ENCODE measurements at places on chromosomes 5 and 9. TPM values are rescaled to one million over a fixed set of nuclear protein-coding genes. Genes with fewer than 3 reads are reported as not detected.

DNA sequence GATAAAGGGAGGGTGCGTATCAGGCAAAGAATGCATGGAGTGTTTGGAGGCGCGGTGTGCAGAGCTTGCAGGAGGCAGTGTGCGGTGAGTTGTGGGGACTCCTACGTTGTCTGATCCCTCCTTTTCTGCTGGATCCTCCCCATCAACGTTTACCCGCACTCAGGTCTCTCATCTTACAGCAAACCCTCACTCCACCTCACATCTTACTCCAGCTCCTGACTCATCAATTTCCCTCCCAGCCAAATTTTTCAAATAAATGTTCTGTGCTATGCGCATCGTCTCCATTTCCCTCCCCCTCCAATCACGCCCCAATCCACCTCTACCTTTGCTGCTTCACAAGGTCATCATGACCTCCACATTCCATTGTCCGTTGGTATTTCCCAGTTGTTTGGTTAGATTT is 138.9 kb upstream of the KLF4 start:
- no peaks in the 10 kb centered on the region for H3K36me3 ChIP-seq
- no peak overlapping the region for H3K4me3 ChIP-seq
- H3K27ac ChIP-seq: no peak overlapping the region
- DNase-seq: no peak
- no peaks in the 10 kb centered on the region for H3K4me1 ChIP-seq

DNA sequence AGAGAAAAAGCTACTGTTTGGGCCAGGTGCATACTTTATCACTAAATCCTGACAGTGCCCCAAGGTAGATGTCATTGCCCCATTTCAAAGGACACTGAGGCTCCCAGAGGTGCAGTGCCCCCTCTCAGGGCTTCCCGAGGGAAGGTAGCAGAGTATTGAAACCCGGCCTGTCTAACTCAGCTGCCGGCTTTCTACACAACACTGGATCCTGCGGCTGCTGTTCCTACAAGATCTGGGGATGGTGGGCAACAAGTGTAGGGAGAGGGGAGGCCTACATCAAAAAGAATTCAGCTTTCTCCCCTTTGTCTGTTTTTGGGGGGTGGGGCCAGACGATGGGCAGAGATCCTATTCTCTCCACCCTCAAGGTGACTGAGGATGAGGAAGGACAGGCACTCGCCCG is 200.8 kb downstream of the DAB2IP start:
- H3K36me3 ChIP-seq: no peaks in the 10 kb centered on the region
- no peak for DNase-seq
- no peaks in the 10 kb centered on the region for H3K4me1 ChIP-seq
- H3K4me3 ChIP-seq: no peak overlapping the region
- no peak overlapping the region for H3K27ac ChIP-seq
- no peaks in the 10 kb centered on the region for H3K27me3 ChIP-seq

DNA sequence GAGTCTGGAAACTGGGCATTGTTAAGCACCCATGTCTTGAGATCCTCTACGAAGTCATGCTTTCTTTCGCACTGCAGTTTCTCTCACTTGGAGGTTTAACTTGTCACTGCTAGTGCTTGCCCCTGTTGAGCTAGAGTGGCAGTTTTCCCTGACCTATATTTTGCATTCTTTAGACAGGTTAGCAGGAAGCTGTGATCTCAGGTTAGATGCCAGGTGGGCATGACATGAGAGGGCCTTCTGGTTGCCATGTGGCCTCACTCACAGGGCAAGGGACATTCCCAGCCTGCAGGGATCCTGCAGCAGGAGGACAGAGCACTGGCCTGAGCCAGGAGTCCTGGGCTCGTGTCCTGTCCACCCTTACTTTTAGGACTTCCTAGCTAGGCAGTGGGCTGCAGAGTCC is 28.6 kb downstream of the SLC36A1 start:
- no peaks in the 10 kb centered on the region for H3K36me3 ChIP-seq
- no peak for DNase-seq
- H3K27ac ChIP-seq: no peak overlapping the region
- H3K27me3 ChIP-seq: no peaks in the 10 kb centered on the region
- H3K4me1 ChIP-seq: no peaks in the 10 kb centered on the region

DNA sequence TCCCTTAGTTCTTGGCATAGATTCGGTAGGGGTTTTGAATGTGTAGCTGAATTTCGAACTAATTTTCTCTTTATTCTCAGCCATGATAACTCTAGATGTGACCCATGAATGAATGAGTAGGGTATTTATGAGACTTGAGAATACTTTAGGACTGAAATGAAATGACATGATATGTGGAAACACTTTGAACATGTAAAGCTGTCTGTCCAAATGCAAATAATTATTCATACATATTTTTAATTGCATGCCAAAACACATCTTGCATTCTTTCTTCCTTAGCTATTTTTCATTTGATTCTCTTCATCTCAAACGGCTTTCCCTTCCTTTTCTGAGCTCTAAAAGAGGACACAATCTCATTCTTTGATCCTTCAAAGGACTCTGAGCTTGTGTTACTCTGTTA is 3.4 kb downstream of the NNT start:
- peaks cover 31% of the 10 kb centered on the region for H3K4me1 ChIP-seq
- H3K36me3 ChIP-seq: no peaks in the 10 kb centered on the region
- no peak overlapping the region for H3K27ac ChIP-seq
- no peaks in the 10 kb centered on the region for H3K27me3 ChIP-seq
- DNase-seq: no peak
- H3K4me3 ChIP-seq: no peak overlapping the region

DNA sequence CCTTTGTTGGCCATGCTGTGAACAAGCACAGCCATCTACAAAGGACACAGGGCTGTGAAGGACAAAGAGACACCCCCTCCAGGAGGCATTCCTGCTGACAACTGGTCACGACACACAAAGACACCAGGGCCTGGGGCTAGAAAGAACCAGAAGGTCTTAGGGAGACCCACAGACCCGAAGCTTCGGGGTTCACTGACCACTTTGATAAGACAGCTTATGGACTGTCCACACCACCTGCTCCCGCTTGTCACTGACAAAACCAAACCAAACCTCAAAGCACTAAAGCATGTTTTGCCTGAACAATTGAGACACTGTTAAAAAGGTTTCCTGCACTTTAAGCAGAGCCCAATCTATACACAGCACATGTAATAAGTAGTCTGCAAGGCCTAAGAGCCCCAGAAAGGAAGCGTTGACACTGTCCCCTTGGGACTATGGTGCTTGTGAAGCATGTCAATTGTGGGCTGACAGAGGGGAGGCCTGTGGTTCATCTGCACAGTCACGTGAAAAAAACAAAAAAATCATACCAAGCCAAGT is 185.0 kb downstream of the GAPVD1 start:
- H3K27ac ChIP-seq: no peak overlapping the region
- H3K36me3 ChIP-seq: peaks cover 46% of the 10 kb centered on the region
- H3K27me3 ChIP-seq: no peaks in the 10 kb centered on the region
- no peak overlapping the region for H3K4me3 ChIP-seq
- peaks cover 17% of the 10 kb centered on the region for H3K4me1 ChIP-seq
- DNase-seq: peak; percentile 10

DNA sequence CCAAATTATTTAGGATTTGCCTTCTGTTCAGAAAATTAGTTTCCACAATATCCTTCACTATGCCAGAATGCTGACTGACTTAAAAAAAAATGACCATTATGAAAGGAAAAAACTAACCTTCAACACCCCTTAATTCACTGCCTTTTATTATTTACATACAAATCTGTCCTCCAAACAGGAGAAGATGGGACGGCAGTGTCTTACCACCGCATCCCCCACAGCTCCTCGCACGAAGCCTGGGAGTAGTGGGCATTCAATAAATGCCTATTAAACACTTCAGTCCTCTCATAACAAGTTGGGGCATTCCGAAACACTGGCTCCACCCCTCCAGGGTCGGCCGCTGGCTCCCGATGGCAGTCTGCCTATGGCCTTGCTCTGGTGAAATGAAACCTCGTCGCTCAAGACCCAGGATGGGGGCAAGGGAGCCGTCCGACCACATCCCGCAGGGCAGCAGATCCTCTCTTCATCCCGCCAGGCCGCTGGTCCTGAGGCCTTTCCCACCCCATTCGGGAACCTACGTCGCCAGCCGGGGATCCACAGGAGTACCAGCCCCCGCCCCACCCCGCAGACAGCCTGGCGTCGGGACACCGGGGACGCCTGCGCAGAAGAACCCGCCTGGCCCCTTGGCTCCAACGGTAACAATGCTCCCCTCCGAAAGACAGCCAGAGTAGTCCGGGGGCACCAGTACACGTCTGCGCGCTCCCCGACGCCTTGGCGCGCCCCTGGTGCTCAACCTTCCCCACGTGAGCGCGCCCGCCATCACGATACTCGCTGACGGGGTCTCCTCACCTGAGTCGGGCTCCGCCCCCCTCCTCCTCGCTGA is 613 bp downstream of the ZBTB5 start:
- H3K27ac ChIP-seq: peak overlapping the region; percentile 99
- H3K36me3 ChIP-seq: no peaks in the 10 kb centered on the region
- peaks cover 12% of the 10 kb centered on the region for H3K4me1 ChIP-seq
- peak overlapping the region; percentile 82 for H3K4me3 ChIP-seq

- H3K4me1 ChIP-seq: peaks cover 15% of the 10 kb centered on the region
- H3K27me3 ChIP-seq: no peaks in the 10 kb centered on the region
- no peak for DNase-seq
- no peak overlapping the region for H3K27ac ChIP-seq
- H3K4me3 ChIP-seq: no peak overlapping the region
Observed at GRCh38 chr5:33146881-33147280, 293.9 kb upstream of the TARS1 start.

SELENOP gene
- 99.4 TPM for total RNA-seq

PHYHD1 gene
- total RNA-seq: 26.6 TPM

EMB gene
- 2.2 TPM for total RNA-seq

RNF183 gene
- 2.1 TPM for total RNA-seq

WDR38 gene
- total RNA-seq: not detected

GFI1B gene
- total RNA-seq: not detected

DBH gene
- total RNA-seq: not detected
